ENCODE measurements at places on chromosomes 12 and 14.

DNA sequence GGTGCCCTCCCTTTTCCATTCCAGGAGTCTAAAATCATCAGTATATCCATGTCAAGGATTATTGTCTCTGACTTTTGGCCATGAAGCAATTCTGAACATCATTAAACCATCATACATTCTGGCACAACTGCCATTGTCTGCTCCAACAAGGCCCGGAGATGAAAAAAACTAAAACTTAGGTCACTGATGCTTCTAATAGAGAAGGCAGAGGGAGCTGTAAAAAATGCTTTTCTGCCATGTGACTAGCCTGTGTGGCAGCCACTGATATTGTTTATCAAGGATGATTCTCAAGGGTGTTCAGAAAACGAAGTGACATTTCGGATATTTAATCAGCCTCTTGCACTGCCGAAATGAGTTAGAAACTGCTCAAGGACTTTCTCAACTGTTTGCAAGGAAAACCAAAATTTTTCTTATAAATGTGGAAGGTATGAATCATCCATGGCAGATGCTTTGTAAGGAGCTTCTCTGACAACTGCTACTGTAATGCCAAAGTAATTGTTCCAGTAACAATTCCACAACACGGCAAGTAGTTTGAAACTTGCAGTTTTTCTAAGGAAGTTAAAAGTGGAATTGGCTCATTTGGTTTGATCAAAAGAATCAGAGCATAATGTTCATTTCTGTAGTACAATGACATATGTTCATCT is 1076.5 kb upstream of the FLRT2 start:
- DNase-seq, result no peak

DNA sequence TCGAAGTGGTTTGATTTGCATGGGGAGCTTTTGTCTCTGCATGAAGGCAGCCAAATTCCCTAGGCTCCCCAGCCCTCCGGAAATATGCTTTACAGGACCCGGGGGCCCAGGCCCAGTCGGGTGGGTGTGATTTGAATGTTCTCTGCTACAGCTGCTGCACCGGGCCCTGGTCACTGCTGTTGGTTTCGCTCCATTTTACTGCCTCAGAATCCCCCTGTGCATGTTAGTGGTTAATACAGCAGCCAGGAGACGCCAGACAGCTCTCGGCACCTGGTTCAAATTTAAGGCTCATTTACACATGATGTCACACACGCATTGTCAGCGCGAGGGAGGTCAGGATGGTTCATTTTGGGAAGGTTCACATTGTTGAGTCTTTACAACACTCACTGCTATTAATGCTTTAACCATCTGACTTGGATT is 99.6 kb downstream of the SLC38A6 start:
- no peak for DNase-seq

DNA sequence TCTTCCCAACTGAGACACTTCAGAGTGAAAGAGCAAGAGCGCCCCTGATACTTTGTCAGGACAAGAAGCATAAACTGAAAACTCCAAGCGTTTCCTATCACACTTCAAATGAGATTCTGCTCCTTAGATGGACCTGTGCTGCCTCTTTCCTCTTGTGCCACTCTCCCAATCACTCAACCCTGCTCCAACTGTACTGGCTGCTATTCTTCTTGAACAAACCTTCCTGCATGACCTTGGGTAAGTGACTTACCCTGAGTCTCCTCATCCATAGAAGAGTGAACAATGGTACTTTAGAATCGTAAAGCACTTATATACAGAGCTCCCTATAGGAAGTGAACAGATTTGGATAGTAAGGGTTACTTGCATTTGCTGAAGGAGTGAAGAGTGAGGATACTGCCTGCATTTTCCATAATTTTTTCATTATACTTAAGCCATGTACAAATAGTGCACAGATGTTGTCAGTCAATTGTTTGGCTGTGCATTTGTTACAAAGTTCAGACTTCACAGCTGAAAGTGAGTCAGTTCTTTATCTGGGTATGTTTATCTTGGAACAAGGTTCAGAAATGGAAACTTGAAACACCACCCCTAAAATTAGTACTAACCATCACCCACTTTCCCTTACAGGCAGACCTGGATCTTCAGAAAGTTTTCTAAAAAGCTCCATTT is 10.8 kb downstream of the MTERF2 start:
- DNase-seq, result no peak

DNA sequence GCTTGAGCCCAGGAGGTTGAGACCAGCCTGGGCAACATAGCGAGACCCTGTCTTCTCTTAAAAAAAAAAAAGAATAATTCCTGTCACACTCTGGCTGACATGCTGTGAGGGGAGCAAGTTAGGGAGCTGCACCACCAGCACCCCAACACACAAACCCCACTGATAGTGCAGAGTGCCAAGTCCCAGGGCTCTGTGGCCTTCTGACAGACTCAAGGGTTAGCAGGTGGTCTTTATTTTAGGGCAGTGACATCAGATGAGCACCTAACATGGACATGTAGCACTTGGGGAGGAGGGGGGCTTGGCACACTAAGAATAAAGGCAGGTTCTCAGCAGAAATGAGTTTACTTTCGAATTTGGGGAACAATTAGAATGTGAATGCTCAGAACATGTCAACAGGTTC is 6.8 kb downstream of the USP5 start:
- no peak for DNase-seq

DNA sequence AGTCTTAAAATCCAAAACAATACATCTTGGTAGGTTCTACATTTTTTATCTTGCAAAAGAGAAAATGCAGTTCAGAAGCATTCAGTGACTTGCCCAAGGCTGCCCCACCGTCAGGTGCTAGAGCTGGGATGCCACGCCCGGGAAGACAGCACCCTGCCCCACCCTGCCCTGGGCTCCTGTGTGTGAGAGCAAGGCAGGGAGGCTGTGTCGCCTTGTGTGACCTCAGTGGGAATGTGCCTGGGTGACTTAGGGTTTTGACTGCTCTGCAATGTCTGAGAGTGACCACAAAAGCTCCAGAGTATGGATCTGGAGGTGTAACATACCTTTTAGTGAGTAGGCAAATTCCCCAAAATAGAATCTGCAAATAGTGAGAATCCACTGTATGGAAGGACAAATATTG is 60.0 kb downstream of the AACS start:
- no peak for DNase-seq

DNA sequence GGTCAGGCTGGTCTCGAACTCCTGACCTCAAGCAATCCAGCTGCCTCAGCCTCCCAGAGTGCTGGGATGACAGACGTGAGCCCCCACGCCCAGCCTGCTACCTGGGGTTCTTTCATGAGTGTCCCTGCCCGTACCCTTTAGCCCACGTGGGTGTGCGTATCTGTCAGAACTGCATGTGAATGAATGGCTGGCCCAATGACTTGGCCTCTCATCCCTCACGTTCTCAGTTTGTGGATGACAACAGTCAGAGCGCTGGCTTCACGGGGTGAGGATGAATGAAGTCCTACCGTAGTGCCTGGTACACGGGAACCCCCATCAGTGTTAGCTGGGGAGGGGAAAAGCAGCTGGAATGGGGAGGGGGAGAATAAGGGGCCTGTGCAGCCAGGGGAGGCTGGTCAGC is 16.1 kb upstream of the ZDHHC22 start:
- no peak for DNase-seq

DNA sequence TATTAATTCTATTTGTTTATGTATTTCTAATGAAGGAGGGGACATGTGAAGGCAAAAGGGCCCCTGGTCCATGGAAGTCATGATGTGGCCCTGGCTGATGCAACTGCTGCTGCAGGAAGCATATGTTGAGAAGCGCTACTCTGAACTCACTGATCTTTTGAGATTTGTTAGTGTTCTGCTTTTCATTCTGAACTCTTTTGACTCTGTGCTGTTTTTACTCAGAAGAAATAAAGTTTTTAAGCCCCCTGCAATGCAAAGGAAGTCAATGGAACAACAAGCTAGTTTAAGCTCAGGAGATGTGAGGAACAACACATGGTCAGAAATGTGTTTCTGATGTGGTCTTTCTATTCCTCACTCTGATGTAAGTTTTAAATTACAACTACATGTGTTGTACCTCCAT is 88.9 kb upstream of the BTG1 start:
- DNase-seq, result no peak

DNA sequence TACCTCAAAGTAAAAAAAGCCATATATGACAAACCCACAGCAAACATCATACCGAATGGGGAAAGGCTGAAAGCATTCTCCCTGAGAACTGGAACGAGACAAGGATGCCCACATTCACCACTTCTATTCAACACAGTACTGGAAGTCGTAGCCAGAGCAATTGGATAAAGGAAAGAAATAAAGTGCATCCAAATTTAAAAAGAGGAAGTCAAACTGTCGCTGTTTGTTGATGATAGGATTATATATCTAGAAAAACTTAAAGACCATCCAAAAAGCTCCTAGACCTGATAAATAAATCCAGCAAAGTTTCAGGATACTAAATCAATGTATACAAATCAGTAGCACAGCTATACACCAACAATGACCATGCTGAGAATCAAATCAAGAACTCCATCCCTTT is 5.2 kb downstream of the NDUFA12 start:
- no peak for DNase-seq

DNA sequence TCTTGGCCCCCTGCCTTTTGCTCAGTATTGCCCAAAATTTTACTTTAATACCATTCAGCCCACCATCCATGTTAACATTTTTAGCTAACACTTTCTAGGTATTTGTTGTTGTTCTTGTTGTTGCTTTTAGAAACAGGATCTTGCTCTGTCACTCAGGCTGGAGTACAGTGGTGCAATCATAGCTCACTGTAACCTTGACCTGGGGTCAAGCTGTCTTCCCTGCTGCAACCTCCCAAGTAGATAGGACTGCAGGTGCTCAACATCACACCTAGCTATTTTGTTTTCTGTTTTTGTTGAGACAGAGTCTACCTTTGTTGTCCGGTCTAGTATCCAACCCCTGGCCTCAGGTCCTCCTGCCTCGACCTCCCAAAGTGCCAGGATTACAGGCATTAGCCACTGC is 4.0 kb downstream of the MIPOL1 start:
- DNase-seq, result no peak

GRCh38 chr12:124979568-124979967 is 9.4 kb downstream of the DHX37 start:
- DNase-seq, result no peak

DNA sequence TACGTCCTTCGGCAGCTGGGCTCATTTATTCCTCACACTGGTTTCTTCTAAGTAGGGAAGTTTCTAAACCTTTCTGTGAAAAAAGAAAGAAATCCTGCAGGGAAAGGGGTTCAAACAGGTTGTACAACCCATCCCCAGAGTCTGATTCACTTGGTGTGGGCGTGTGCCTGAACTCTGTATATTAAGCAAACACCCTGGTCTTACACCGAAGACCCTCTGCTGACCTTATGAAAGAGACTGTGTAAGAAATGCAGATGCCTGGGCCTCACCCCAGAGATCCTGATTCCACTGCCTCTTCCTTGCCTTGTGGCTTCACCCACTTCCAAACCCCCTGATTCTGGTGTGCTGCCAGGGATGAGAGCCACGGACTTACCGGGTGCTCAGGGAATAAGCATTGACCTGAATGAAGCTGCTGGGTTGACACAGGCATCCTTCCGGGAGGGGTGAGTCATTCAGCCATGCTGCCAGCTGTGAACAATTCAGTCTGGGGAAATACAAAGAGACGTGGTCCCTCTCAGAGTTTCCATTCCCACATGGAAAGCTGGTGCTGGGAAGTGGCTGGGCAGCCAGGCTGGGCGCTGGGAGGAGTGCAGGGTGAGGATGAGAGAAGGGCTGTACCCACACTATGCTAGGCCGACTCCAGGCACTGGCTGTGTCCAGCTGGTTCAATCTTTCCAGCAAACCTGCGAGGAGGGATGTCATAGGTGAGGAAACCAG is 26.5 kb upstream of the ACTN1 start:
- DNase-seq, result no peak

GRCh38 chr12:102479099-102479885 is 1.1 kb downstream of the IGF1 start:
- no peak for DNase-seq

GRCh38 chr14:89720741-89721729 is 233.5 kb downstream of the EFCAB11 start:
- DNase-seq, result peak; percentile 88

DNA sequence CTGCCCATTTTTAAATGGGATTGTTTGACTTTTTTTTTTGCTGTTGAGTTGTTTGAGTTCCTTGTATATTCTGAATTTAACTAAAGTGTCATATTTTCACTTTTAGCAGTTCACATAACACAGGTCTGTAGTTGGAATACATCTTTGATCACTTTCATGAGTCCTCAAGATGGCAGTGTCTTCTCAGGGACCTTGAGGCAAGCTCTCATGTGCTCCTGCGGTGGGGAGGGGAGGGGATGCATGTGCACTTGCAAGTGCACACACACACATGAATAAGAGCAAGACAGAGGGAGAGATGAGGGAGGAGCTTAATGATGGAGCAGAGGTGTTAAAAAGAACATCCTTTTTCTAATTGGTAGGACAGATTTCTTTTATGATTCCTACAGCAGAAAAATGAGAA is 291.4 kb upstream of the OR4E1 start:
- no peak for DNase-seq

DNA sequence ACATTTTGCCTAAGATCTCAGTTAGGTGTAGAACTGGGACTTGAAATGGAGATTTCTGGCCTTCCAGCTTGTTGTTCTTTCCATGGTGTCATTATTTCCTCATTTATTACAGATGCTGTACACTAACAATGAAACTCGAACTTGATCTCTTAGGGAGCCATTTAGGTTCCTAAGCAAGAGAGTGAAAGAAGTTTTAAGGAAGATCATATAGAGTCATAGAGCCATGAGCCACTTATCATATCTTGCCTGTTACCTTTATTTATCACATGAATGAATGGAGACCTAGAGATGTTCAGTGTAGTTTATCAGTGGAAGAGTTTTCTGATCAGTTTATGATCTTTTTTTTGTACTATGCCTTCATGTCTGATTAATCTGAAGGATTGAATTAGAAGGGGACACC is 9.9 kb downstream of the HELB start:
- no peak for DNase-seq

- no peak for DNase-seq
Measured at GRCh38 chr12:79911889-79912656, 22.8 kb downstream of the PPP1R12A start.

DNA sequence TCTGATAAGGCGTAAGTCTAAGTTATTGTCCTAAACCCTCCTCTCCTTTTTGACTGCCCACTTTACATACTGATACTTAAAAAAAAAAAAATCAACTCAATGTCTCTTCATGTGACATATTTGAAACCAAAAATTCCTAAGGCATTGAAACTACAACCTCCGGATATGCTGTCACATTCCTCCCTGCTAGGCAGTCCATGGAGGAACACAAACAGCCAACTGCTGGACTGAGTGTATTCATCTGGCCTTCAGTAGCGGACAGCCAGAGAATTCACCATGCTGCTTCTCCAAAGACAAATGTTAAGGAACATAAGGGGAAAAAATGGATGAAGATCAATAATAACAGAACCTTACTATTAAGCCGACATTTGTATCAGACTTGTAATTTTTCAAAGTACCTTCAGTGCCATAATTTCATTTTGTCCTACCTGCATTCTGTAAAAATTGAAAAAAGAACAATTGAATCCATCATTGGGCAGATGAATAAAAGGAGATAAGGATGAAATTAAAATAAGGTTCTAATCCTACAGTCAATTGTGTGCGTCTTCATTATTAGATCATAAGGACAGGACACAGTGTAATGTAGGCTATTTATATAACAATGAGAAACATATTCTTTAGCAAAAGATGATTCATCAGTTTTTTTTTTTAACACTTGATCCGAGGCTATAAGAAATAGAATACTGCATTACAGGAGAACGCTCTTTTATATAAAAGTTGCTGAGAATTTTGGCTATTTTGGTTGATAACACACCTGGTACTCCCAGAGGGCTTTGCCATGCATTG is 12.2 kb downstream of the RERG start:
- no peak for DNase-seq
